ENCODE measurements at places on chromosomes 2 and 18.
A peak's percentile ranks its signal among the peaks of the same experiment; 100 is the strongest.

GRCh38 chr2:164014068-164014731 lies 278.4 kb upstream of the FIGN start:
- DNase-seq: no peak

DNA sequence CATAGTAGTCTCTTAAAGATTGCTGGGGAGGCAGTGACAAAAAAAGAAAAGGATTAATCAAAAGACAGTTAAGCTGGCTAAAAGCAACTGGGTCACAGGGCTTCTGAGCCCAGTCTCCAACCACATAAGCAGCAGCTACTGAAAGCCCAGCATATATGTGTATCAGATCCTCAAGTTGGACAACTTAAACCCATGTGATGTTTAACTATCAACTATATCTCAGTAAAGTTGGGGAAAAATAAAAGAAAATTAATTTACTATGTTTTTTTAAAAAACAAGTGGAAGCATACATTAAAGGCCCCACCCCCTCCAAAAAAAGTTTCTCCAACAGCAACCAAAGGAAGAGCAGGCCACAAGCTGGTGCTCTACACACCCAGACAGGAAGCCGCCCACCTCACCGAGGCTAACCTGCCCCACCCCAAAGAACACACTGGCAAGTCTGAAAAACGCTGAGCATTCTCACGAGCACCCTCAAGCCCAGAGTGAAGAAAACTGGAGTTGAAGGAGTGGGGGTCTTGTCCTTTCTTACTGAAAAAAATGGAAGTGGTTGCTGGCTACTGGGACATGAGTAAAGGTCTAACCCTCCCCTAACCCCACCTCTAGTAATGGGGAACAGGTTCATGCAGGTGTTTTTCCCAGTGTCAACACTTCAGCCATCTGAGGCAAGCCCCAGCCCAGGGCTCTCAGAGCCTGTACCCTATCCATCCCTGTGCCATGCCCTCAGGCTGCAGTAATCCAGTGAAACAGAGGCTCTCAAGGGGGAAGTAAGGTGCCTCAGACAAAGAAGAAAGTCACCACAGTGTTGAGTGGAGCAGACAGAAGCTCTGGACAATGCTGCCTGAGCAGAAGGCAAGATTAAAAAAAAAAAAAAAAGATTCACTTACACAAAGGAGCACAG lies 106.3 kb downstream of the GYPC start:
- DNase-seq: peak; percentile 53

DNA sequence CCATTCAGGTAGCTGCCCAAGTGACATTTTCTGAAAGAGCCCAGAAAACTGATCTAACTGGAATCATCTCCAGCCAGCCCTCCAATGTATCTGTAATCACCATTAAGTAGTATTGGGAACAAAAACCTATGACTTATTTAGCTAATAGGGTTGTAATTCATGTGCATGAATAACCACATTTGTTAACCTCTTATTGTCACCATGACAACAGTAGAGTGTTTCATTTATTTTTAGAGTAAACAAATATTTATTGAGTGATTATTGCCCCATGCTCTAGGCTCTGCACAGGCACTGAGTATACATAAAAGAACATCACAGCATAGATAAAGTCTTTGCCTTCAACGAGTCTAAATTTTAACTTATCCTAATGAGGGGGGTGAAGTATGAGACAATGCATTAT lies 265.4 kb upstream of the UBE2E3 start:
- DNase-seq: no peak

GRCh38 chr2:241071677-241072111 lies 30.4 kb downstream of the MTERF4 start:
- DNase-seq: no peak

Data from activated T-cell treated with anti-CD3 and anti-CD28 coated beads, Interleukin-2, amount 50 U/mL, for 24 hours (primary cell).